Gastrocnemius medialis (tissue), 4 donors: ENCODE measurements at places on chromosomes 6 and 20.

DNA sequence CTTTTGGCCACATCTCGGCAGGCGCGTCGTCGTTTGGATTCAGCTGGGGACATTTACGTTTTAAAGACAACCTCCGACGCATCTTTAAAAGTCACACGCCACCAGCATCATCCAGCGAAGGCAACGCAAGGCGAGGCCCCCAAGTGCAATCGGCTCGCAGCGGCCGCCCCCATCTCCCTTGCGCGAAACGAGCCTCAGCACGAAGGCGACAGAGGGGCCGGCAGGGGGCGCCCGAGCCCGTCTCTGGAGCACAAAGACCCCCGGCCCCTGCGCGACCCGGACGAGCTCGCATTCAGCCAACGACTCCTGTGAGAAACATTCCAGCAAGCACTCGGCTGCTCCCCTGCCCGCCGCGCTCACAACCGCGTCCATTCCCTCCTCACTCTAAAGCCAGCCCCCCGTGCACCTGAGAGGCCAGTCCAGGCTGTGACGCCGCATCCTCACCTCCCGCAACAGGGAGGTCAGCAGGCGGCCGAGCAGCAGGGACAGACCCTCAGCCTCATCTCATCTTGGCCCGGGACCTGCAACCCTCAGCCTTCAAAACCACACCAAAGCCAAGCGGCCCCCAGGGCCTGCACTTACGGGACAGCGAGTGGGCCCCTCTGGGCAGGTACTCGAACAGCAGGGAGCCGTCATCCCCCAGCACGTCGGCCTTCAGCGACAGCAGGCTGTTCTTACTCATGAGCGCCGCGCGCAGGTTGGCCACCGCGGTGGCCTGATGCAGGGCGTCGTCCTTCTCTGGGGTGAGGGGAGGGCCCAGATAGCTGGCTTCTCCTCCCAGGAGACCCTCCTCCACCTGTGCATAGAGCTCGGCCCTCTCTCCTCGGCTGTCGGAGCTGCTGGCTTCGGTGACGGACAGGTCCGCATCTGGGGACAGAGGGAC is 35.8 kb downstream of the SLC2A4RG start:
- no peak for DNase-seq

- no peak for DNase-seq
Observed at GRCh38 chr6:105607636-105608621, 205.0 kb upstream of the PREP start.

GRCh38 chr6:136282906-136283305 is 6.7 kb downstream of the BCLAF1 start:
- no peak for DNase-seq

DNA sequence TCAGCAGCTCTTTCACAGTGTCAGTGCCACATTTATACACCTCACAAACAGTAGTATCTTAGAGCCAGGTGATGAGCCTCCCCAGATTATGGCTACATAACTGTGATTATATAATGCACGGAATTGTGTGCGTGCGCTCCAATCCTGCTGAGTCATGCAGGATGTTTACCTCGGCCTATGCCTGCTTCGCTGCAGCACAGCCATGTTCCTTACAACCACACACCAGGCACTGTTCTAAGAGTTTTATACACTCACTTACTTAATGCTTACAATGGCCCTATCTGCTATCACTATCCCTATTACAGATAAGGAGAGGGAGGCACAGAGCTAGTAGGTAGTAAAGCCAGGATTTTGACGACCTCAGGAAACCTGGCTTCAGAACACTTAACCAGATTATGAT is 7.3 kb downstream of the ZKSCAN3 start:
- no peak for DNase-seq
